Activated T-helper 2 cell treated with anti-CD3 and anti-CD28 coated beads, Interferon-gamma antibody, Interleukin-2, Interleukin-4, amounts not matched to agents 10 μg/mL and 5 μg/mL and 100 μg/mL, durations not matched to agents 14 hours and 24 hours and 36 hours (primary cell): ENCODE measurements at places on chromosomes 2 and 18. TPM values are rescaled to one million over a fixed set of nuclear protein-coding genes. Genes with fewer than 3 reads are reported as not detected.

DNA sequence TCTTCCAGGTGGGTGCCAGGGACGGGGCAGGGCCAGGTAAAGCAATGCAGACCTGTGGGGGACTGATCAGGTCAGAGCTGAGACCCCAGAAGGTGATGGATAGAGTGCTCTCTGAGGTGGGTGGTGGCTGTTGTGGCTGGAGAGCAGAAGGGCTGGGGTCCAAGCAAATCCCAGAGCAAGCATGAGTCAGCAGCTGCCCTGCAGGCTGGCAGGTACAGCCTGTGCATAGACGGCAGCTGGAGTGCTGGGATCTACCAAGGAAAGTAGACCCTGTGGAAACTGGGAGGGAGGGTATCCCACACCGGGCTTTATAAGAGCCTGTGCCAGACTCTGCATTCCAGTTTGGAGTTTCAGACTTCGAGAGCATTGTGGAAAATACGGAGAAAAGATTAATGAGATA lies 663 bp downstream of the TRIM54 start:
- H3K27ac ChIP-seq = no peak overlapping the region
- no peaks in the 10 kb centered on the region for H3K36me3 ChIP-seq
- no peak for DNase-seq
- no peak overlapping the region for H3K4me3 ChIP-seq
- peaks cover 16% of the 10 kb centered on the region for H3K4me1 ChIP-seq

DNA sequence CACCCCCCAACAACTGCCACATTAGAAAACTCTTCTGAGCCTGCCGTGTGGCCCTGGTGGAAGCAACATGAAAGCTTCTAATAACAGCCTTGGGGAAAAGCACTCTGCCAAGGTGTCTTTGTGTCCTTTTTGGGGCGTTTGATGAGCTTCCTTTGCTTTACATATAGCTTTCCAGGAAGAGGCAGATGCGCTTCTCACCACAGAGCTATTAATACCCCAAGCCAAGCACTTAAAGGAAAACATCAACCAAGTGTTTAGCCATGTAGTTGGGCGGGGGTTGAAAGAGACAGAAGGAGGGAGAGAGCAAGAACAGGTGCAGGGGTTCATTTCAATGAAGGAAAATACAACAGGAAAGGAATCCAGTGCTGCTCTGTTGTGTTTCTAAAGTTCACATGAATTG lies 176.1 kb downstream of the VAPA start:
- H3K27me3 ChIP-seq = peaks cover 2% of the 10 kb centered on the region
- H3K4me1 ChIP-seq = no peaks in the 10 kb centered on the region
- DNase-seq = no peak
- H3K4me3 ChIP-seq = no peak overlapping the region
- no peaks in the 10 kb centered on the region for H3K36me3 ChIP-seq
- no peak overlapping the region for H3K27ac ChIP-seq

MEP1B gene
- 0.21 TPM in 1 of 2 replicates, not detected in the other for total RNA-seq

DNA sequence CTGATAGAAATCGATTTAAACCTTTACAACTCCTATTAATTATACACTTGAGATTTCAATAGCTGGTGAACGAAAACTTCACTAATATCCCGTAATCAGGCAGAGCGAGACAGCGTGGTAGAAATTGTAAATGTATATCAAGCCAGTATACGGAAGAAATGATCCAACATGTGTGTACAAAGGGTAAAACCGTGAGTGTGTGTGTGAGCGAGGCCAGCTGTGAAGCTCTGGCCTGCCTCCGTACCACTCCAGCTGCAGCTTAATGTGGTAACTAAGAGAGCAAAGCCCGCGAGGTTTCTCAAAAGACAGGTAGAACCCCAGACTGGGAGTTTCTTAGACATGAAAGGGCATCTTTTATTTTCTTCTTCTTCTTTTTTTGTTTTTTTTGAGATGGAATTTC lies 52.3 kb upstream of the ZNF516 start:
- no peaks in the 10 kb centered on the region for H3K4me1 ChIP-seq
- H3K27ac ChIP-seq = no peak overlapping the region
- peaks cover 2% of the 10 kb centered on the region for H3K27me3 ChIP-seq
- H3K4me3 ChIP-seq = no peak overlapping the region
- DNase-seq = no peak
- H3K36me3 ChIP-seq = no peaks in the 10 kb centered on the region

DNA sequence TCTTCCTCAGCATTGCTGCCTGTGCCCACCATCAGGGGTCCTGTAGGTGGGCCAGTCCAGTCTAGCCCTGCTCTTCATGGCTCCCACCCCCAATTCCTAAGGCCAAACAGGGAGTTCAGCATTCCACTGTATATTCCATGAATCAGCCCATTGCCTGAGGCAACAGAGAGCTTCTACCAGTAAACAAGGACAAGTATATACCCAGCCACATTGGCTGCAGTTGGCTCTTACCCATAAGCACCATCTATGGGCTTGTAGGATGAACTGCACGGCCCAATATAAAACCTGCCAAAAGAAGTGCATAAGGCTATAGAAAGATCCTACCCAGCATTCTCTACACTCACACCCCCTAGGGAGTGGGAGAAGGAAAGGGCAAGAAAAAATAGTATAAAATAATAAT lies 95.1 kb upstream of the SALL3 start:
- H3K27ac ChIP-seq = no peak overlapping the region
- no peaks in the 10 kb centered on the region for H3K36me3 ChIP-seq
- H3K27me3 ChIP-seq = no peaks in the 10 kb centered on the region

DNA sequence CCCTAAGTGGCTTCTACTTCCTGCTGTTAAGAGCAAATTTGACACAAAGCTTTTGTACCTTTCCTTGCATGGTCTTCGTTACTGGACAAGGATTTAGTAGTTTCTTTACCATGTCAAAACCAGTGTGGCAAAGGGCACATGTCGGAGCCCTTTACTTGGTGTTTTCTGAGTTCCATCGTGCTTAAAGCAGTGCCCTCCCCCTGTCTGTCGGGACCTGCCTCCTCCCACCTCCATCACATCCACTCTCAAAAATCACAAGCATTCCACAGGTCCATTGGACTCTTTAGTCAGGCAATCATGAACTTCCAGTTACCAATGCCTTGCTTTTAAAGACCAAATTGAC lies 763 bp downstream of the CCDC141 start:
- peaks cover 55% of the 10 kb centered on the region for H3K4me1 ChIP-seq
- peaks cover 21% of the 10 kb centered on the region for H3K36me3 ChIP-seq
- peak overlapping the region; percentile 81 for H3K27ac ChIP-seq
- H3K4me3 ChIP-seq = peak overlapping the region; percentile 80

- H3K4me3 ChIP-seq = no peak overlapping the region
- H3K27me3 ChIP-seq = no peaks in the 10 kb centered on the region
- no peak overlapping the region for H3K27ac ChIP-seq
- DNase-seq = no peak
- H3K36me3 ChIP-seq = no peaks in the 10 kb centered on the region
- no peaks in the 10 kb centered on the region for H3K4me1 ChIP-seq
Observed at GRCh38 chr2:56127010-56127409, 56.8 kb upstream of the CCDC85A start.

VWA3B gene
- not detected in 2 replicates for total RNA-seq

DNA sequence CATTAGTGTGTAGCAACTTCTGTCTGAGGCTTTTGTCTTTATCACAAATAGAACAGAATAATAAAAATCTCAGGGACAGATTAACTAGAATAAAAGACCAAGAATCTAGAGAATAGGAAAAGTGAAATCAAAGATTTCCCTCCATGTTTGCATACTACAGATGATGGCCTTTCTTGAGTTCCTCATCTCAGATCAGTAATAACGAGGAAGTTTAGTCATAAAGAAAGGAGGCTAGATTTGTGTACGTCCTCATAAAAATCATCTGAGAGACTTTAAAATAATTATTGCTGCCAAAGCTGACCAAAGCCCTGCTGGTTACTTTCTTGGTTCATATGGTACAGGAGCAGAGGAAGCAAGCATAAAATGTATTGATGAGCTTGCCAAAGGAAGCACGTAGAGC lies 117.3 kb downstream of the MIB1 start:
- no peak for DNase-seq
- peaks cover 33% of the 10 kb centered on the region for H3K36me3 ChIP-seq

SPATA3 gene
- total RNA-seq = not detected in 2 replicates

DNA sequence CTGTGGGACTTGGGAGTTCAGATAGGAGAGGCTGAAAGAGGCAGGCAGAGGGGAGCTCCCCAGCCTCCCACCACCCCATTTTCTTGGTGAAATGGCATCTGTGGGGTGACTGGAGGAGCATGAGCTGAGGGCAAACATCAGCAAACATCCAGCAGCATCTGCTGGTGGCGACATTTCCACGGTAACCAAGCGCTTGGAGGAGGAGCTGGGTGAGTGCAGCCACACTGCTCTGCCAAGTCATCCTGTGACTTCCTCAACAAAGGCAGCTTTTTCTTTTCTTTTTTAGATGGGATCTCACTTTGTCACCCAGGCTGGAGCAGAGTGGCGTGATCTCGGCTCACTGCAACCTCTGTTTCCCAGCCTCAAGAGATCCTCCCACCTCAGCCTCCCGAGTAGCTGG lies 5.6 kb downstream of the TXNL4A start:
- H3K4me1 ChIP-seq = peaks cover 48% of the 10 kb centered on the region
- no peaks in the 10 kb centered on the region for H3K27me3 ChIP-seq
- H3K36me3 ChIP-seq = peaks cover 63% of the 10 kb centered on the region
- no peak overlapping the region for H3K27ac ChIP-seq

EFEMP1 gene
- total RNA-seq = not detected in 2 replicates

DNA sequence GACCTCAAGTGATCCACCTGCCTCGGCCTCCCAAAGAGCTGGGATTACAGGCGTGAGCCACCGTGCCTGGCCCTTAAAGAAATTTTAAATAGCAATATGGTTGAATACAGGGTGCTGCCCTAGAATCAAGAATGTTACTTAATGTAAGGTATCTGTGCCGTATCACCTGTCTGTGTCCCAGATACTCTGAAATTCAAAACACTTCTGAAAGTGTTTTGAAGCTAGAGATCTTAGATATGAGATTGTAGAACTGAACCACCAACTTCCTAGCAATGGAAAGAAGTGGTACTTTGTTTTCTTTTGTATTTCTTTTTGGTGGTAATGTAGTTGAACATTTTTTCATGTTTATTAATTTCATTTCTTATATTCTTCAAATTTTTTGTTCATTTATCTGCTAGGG lies 13.0 kb downstream of the PTPN4 start:
- peaks cover 15% of the 10 kb centered on the region for H3K4me1 ChIP-seq
- no peaks in the 10 kb centered on the region for H3K27me3 ChIP-seq
- no peak overlapping the region for H3K4me3 ChIP-seq
- no peak overlapping the region for H3K27ac ChIP-seq

SIX3 gene
- total RNA-seq = 0.25 and 0.34 TPM in 2 replicates

TUBA3D gene
- total RNA-seq = not detected in 2 replicates
